NCI-H1105 (cell line): ENCODE measurements at places on chromosomes 1 and 21.

DNA sequence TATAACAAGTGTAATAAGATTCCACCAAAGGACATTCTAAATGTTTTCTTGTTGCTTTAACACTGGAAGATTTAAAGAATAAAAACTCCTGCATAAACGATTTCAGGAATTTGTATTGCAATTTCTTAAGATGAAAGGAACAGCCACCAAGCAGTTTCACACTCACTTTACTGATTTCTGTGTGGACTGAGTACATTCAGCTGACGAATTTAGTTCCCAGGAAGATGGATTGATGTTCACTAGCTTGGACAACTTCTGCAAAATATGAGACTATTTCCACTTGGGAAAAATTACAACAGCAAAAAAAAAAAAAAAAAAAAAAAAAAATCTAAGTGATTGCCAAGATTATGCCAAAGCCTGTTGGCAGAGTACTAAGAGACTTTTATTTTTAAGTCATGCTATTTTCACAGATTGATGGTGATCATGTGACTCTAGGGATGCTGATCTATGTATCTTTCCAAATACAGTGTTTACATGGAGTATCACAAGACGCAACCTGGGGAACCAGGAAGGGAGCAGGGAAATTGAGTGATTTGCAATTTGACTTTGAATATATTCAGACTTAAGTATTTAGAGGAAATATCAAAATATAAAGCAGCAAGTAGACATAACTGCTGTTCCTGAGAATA, 341.0 kb downstream of the NTNG1 start:
- no peak for DNase-seq

DNA sequence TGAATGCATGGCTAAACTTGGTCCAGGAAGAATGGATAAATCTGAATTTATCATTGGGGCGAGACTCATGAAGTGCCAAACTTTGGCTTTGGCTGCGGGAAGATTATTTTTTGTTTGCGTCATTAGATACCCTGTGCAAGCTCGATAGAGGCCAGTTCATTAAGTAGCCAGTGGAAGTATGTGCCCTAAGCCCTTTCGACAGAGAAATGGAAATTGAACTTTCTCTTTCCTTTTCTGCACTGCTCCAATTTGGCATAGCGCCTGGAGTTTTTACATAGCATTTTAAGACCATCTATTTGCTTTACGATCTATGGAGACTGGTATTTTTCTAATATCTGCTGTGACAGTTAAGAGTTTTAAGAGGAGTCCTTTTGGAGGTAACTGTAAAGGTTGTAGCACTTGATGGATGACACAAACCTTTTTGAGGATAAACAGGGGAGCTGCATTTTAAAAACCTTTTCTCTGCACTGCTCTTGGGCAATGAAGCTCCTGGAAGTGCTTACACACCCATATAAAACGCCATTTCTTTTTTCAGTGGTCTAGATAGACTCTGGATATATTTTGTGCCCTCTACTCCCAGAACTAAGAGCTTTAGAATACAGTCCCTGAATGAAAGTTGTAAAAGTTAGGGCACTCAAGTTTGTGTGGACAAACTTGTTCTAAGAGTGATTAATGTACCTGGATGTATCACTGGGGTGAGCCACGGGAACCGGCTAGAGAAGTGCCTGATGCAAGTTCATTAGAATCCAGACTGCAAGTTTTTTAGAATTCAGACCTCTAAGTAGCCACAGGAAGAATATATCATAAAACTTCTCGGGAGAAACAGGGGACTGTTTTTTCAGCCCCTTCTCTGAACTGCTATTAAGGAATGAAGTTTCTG, 41.3 kb upstream of the CFHR3 start:
- no peak for DNase-seq

DNA sequence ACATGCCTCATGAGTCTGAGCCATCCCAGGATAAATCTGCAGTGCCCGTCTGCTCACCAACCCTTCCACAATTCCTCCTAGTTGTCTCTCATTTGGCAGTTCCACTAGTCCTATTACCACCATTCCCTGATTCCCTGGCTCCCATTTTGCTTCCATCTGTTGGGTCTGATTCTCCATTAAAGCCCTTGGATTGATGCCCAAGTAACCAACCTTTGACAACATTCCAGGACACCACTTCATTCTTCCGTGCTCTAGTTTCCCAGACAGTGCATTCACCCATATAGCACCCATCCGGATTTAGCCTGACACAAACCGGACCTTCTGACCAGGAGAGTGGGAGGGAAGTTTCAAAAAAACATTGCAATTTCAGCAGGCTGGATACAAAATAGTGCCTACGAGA, 189.4 kb upstream of the PALMD start:
- no peak for DNase-seq

DNA sequence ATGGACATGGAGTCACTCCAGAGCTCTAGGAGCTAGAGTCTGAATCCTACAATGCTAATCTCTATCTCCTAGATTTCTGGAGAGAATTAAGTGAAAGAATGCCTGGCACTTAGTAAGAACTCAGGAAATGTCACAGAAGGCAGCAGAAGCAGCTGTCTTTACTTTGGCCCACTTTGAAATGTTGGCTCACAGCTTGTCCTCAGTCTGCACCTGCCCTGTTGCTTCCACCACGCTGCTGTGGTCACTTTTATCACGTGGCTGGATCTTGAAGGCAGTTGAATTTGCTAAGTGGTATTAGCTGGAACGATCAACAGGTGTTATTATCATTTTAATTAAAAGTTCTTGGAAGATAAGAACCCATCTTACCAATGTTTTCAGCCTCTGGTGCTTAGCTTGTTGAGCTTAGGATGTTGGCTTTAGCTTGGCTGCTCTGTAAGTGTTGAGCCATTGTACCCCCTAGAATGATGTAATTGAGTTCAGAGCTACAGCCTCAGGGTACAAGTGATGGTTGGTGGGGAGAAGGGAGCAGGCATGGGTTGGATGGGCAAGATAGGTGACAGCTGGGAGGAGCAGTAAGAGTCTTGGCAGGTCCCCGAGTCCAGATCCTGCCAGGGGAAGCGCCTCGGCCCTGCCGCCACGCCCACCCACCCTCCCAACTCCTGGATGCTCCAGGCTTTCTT, 41.9 kb upstream of the EPS8L3 start:
- no peak for DNase-seq

DNA sequence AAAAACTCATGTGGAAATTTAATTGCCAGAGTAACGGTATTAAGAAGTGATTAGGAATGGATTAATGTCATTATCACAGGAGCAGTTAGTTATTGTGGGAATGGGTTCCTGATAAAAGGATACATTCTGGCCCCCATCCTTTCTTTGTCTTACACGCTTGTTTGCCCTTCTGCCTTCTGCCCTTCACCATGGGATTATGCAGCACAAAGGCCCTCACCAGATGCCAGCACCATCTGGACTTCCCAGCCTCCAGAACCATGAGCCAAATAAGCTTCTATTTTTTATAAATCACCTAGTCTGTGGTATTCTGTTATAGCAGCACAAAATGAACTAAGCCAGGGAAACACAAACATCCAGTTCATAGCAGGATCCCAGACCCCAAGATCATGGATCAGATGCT, 33.9 kb upstream of the POU2F1 start:
- no peak for DNase-seq

- no peak for DNase-seq
Observed at GRCh38 chr1:94070865-94071264, 50.1 kb downstream of the ABCA4 start.

- DNase-seq = no peak
Observed at GRCh38 chr1:168786476-168787330, 57.7 kb upstream of the DPT start.

DNA sequence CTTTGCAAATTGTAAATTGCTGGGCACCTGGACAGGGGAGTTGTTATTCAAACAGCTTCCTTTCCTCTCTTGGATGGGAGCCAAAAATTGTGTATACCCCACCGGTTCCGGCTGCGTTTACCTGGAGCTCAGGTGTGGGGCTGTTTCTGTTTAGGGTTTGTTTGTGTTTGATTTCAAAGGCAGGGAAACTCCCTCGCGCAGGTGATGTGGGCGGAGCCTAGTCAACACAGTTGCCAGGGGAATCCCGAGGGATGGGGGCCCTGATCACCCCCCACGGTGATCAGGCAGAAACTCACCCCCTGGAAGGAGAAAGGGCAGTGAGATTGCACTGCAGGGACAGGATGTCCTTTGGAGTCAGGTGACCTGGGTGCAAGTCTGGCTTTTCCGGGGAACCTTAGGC, 28.3 kb downstream of the CDCP2 start:
- DNase-seq = peak; percentile 87

DNA sequence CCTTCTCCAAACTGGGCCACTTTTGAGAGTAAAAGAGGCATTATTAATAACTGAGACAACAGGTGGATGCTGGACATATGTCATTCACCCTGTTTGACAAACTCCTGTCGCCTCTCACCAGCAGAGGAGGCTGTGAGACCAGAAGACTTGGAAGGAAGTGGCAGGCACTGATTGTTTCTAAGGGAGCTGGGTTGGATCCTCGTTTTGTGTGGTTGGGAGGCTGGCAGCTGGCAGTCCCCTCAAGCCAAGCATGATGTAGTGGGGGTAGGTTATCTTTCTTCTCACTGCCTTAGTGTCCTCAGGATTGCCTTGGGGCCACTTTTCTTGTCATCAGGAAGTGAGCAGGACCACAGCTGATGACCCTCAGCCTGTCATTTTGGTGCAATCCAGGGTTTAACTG, 86.5 kb upstream of the KCNJ15 start:
- no peak for DNase-seq

GRCh38 chr1:113940365-113941244, 11.5 kb downstream of the HIPK1 start:
- DNase-seq = no peak

DNA sequence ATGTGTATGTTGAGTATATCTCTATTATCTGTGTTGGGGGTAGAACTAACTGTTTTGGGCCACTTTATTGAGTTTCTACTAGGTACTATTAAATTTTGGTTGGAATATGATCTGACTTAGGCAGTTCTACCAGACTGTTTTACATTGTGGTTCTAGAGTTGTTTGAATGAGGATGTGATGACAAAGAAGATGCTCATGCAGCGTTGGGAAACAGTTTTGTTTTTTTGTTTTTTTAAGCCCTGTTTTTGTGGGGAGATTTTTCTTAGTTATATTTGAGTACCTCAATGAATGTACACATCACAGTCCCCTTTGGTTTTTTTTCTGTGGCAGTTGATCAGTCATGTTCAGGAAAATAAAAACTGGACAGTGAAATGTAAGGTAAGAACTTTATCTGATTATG, 40.1 kb downstream of the TMED5 start:
- DNase-seq = no peak

- DNase-seq = no peak
Observed at GRCh38 chr21:33125680-33126375, 55.9 kb downstream of the OLIG1 start.

DNA sequence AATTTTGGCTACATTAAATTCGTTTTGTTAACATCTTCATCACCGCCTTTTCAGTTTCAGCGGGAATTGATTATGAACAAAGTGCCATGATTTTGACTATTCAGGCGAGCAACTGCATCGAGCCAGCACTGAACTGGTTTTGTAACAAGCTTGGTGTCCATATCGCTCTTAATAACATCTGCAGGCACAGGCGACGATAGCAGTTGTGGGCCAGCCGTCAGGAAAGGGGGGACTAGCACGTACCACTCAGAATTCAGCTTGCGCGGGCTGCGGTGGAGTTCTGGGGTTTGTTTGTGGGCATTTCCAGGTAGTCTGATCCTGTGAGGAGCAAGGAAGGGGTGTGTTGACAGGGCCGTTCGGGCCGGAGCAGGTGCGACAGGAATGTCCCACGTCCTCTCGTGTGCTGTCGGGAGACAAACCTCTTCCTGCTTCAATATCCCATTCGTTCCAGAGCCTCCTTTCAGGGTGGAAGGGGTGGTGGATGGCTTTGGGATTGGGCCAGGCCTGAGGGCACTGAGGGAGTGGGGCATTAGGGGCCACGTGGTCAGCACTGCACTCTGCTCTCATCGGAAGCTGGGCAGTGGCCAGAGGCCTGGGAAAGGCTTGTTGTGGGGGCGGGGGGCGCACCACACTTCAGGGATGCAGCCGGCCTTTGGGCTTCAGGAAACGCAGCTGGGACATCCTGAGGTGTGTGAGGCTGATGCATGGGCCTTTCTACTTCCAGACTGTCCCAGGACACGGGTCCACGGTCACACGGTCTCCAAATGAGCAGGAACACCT, 39.1 kb downstream of the SKI start:
- no peak for DNase-seq
